ENCODE measurements at places on chromosomes 1 and 21.

GRCh38 chr1:101005871-101006270, 19.7 kb downstream of the DPH5 start:
- no peak for DNase-seq

- DNase-seq, result no peak
Measured at GRCh38 chr21:29481641-29482040, 182.9 kb downstream of the BACH1 start.

DNA sequence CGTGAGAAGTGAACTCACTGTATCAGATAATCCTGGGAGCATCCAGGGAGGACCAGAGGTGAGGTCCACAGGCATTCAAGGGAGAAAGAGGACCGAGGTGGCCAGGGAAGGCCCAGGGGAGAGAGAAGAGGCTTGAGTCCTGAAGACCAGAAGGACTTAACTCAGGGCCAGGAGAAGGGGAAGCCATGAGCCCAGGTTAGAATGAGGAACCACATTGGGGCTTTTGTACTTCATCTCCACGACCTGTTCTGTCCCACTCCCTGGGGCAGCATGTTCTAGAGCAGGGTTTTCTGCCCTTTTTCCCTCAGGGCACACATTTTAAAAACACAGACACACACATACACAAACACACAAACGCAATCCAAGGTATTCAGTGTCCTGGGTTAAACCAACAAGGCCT, 8.4 kb downstream of the LGR6 start:
- DNase-seq, result no peak

DNA sequence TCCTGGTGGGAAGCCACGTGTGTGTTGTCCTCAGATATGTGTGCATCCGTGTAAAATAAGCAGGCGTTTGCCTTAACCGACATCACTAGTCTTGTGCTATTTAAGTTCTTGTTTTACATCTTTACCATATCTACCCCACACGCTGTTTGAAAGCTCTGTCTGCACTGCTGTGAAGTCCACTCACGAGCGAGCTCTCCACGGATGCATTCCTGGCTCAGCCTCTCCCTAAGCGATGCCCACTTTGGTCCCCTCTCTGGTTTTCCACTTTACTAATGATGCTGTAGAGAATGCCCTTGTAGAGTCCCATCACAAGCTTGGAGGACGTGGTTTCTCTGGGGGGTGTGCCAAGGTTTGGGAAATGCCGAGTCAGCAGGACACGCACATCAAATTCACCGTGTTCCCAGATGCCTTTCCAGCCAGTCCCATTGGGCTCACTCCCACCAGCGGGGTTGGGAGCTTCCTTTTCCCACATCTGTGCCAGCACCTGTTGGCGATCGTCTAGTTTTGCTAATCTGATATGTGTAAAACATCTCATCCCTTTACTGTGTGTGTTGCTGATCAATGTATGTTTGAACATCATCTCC, 43.8 kb downstream of the ACTL8 start:
- DNase-seq, result no peak

DNA sequence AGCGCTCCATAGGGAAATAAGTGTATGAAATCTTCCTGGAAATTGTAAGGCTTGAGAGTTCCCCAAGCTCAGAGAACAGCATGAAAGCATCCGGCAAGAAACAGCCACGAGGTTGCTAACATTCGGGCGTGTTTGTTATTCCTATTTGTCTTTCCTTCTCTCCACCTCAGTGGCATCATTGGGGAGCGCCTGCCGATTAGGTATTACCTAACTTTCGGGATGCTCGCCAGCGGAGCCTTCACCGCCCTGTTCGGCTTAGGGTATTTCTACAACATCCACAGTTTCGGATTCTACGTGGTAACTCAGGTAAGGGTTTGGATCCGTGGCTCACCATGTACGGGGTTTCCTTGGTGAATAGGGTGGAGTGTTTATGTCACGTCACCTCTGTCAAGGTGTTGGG, 25.7 kb downstream of the SLC37A1 start:
- DNase-seq, result no peak

DNA sequence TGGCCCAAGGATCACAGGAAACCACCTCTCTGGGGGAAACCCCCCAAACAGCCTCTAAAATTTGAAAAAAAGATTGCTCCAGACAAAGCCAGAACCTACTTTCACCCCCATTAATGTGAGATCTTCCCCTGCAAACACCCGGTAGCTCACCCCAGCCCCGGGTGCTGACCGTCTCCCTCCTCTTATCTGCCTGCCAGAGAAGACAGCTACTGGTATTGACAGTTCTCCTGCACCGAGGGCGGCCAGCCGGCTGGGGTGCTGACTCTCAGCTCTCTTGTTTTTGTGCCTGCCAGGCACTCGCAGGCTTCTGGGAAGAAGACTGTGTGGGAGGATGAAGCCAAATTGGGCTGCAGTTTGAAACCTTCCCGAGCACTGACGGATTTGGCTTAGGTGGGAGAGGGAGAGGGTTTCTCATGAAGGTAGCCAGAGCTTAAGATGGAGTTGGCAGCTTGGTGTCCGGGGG, 48.2 kb downstream of the RASSF5 start:
- no peak for DNase-seq

- DNase-seq, result no peak
Measured at GRCh38 chr21:46320331-46320801, 3.3 kb downstream of the C21orf58 start.

DNA sequence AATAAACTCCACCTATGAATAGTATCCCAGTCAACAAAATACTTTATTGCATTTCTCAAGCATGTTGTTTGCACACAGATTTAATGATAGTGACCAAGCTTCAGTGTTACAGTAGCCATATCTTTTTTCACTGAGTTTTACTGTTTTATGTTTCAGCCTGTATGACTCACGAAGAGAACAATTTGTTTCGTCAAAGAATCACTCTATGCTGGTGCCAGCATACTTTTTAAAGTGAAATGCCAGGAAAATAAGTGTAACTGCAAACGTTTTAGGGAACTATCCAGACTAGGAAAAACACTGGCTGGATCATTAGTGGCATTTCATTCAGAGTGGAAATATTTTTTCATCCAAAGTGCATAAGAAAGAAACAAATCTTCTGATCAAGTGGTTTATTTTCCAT, 210.8 kb downstream of the COL11A1 start:
- no peak for DNase-seq

GRCh38 chr1:33410091-33410701, 20.7 kb downstream of the PHC2 start:
- DNase-seq, result no peak

DNA sequence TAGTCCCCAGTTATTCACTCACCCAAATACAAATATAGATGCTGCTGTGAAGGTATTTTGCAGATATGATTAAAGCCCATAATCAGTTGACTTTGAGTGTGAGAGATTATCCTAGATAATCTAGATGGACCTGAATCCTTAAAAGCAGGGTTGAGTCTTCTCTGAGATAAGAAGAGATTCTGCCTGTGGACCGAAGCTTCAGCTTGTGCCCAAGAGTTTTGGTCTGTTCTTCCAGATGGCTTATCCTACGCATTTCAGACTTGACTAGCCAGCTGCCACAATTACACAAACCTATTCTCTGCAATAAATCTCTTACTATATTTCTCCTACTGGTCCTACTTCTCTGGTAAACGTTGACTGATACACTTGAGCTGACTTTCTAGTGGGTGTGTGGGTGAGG, 145.1 kb downstream of the KCNJ6 start:
- DNase-seq, result no peak

GRCh38 chr21:33265664-33266049, 510 bp upstream of the IL10RB start:
- DNase-seq, result no peak

DNA sequence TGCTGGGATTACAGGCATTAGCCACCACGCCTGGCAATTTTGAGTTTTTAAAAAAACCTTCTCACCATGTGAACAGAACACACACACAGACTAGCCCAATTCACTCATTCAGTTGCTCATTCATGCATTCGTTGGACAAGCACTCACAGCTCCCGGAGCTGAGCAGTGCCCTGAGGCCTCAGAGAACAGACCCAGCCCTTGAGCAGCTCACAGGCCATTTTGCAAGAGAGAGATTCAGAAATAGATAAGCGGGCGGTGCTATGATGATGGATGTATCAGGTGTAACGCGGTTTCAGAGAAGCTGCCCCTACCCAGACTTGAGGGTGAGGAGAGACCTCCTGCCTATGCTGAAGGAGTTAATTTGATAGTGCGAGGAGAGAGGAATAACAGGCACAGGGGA, 18.6 kb downstream of the PTAFR start:
- DNase-seq, result no peak

- no peak for DNase-seq
Measured at GRCh38 chr1:157955857-157956256, 37.6 kb upstream of the KIRREL1 start.

- no peak for DNase-seq
Measured at GRCh38 chr1:12326986-12327385, 97.2 kb downstream of the VPS13D start.

All from activated CD4-positive, alpha-beta T cell treated with anti-CD3 and anti-CD28 coated beads for 4 hours (primary cell).